Stimulated activated CD4-positive, alpha-beta T cell treated with anti-CD3 and anti-CD28 coated beads, Interleukin-1b, Interleukin-23, amount 100 ng/mL, for 1 hour (primary cell): ENCODE measurements at places on chromosomes 2 and 18.

- DNase-seq: no peak
Observed at GRCh38 chr2:126839796-126840195, 58.9 kb upstream of the TEX51 start.

DNA sequence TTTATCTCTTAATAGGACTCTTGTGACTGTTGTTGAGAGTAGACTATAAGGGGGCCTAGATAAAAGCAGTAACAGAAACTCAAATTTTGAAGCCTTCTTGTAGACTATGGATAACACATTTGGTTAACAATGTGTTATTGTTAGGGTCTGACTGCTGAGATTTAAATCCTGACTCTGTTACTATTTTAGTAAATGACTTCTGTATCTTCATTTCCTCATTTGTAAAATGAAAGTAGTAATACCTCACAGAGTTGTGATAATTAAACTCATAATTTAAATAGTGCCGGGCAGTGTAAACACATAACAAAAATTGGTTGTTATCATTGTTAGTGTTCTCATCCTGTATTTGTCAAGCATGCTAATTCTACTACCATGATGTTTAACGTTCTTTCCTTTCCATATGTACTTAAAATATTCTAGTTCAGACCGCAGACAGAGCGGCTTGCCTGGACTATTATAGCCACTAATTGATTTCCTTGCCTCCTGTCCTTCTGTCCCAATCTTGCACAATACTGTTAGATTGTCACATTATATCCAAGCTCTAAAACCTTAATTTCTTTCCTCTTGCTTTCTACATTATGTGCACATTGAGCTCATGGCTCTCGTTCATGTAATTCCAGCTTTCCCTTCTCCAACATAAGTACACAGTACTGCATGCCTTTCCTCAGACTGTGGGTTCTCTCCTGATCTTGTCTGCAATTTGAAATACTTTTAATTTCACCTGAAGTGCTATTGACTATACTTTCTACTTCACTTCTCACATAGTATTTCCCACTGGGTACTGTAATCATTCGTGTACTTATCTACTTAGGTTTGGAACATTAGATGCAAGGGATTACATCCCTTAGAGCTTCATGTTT lies 48.4 kb downstream of the RBBP8 start:
- DNase-seq: no peak

- no peak for DNase-seq
Observed at GRCh38 chr2:16257322-16258028, 317.1 kb downstream of the MYCN start.

- no peak for DNase-seq
Observed at GRCh38 chr2:134232461-134232860, 21.4 kb upstream of the MGAT5 start.

- DNase-seq: no peak
Observed at GRCh38 chr2:1117569-1117968, 166.9 kb downstream of the SNTG2 start.

GRCh38 chr2:49113046-49113445 lies 41.3 kb downstream of the FSHR start:
- no peak for DNase-seq

DNA sequence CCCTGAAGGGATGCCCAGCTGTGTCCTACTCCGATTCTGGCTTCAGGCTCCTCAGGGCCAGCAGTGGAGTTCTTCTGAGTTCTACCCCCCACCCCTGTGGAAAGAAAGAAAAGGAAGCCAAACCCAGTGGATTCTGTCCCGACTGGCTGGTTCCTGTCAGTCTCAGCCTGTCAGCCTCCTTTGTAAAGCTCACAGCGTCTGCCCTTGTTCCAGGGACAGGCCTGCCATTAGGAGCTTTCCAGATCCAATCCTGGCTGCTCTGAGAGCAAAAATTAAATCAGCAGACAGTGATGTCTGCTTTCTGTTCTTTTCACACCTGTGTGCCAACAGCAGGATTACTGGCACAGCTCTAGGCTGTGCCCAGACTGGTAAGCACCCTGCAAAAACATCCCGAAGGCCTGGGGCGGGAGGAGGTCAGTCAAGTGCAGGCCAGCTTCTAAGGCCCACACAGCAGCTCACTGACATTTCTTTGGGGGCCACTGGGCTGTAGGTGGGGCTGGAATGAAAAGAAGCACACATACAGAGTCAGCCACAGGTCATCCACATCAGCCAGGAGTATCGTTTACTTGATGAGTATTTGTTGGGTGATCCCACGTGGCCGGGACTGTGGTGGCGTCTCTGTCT lies 69.1 kb downstream of the EHD3 start:
- DNase-seq: no peak

DNA sequence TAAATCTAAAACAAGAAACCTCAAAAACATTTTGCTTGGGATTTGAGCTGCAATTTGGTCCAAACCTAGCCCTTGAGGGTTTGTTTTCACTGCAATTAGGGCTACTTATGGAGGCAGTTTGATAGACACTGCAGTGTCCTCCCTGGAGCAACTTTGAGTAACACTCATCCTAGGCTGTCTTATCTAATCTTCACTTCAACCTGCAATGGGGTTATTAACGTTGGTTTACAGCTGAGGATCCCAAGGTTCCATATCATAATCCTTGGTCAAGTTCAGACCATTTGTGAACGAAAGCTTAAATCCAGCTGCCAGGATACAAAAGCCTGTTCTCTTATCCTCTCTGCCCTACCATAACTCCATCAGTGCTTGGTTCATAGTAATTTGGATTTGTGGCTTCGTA lies 2.5 kb downstream of the ANXA4 start:
- DNase-seq: no peak

DNA sequence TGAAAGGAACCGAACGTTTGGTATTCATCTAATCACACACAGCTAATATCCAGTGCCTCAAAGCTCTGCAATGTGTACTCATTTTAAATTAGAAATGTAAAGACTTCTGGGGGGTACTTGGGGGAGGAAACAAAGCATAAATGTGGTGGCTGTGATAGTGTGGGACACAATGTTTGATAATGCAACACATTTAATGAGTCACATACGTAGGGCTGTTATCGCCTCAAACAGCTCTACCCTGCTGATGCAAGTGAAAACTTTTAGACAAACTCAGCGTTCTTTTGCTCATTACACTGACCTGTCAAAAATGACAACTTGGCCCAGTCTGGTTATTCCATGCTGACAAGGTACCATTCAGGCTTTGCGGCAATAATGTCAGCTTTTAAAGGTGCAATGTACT lies 1227.1 kb upstream of the CELF4 start:
- no peak for DNase-seq

GRCh38 chr2:20225294-20226151 lies 593 bp upstream of the SDC1 start:
- DNase-seq: no peak

DNA sequence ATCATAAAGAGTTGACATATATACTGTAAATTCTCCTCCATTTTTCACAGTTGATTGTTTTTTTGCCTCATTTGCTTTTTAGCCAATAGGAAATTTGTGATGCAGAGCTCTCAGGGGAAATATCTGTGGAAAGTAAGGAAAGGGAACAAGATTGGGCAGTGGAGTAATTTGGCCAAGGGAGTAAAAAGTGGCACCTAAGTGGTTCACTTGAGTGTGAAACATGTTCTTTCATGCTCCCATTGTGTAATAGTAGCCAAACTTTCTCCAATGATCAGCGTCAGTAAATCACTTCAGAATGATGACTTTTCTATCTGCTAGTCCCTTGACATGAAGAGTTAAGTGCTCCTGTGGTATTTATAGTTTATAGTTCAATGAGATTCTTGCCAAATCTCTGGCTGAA lies 141.9 kb upstream of the KCNJ3 start:
- no peak for DNase-seq

GRCh38 chr2:106104332-106105062 lies 89.6 kb downstream of the UXS1 start:
- no peak for DNase-seq

- no peak for DNase-seq
Observed at GRCh38 chr2:48207201-48207641, 300.9 kb upstream of the FBXO11 start.

DNA sequence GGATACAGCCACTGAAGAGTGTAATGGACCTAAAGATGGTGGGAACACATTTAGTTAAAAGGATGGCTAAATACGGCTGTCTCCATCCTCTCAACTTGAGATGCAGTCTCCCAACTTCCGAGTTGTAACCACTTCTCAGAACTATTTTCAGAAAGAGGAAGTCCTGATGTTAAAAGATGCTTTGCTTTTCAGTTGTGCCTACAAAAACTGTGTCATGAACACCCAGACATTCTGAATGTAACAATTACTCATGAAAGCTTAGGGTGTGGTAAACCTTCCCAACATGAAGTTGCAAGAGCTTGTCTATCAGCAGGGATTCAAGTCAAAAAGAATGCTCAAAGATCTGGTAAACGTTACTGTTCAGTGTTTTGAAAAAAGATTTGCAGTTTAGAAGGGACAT lies 147.9 kb downstream of the DOCK10 start:
- no peak for DNase-seq

- DNase-seq: no peak
Observed at GRCh38 chr18:3526421-3527354, 76.7 kb downstream of the TGIF1 start.

DNA sequence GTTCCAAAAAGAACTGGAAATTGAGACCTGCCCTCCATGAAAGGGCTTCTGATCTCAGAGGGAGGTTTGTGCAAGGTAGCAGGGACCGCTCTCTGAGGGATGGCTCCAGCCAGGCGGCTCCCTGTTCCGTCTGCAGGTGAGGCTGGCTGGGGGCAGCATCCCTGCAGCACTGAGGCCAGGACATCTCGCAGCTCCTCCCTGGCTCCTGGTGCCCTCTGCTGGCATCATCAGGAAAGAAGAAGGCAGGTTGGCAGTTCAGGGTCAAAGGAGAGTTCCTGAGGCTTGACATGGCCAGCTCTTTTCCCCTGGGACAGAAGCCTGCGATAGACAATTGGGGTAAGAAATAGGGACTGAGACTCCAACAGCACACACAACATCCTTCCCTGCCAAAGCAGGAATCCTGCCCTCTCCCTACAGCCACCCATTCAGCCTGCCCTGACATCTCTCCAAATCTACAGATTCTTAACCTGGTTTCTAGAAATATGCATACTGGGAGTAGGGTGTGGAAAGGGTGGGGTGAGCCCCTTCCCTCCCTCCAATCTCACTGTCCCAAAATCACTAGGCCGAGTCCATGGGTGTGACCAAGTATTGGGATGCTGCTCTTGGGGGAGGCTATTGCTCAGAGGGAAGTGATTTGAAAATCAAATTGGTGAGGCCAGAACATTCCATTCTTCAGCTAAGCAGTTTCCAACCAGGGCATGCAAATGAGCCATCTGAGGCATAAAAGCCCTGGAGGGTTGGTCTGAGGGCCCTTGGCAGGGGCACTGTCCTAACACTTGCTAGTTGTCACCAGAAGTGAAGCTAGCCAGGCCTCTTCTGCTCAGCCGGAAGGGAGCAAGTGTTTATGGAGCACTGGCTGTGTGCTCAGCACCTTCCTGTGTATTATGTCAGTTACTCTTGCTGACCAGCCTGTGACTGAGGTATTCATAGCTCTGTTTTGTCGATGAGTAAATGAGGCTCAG lies 185.4 kb downstream of the TFCP2L1 start:
- no peak for DNase-seq

DNA sequence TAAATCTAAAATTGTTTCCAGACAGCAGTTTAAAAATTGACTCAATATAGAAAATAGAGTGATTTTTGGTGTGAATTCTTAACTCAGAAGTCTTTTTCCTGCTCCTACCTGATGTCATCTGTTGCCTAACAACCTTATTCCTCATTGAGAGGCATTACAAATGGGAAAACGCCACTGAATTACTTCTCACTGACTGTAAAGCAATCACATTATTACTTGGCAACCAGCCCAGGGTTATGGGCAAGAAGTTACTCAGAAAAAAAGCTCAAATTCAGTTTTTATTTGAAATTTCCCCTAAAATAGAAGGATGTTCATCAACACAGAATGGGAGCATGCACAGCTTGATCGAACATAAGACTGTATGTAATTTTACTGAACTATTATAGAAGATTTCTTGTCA lies 201.8 kb upstream of the GULP1 start:
- DNase-seq: no peak

- no peak for DNase-seq
Observed at GRCh38 chr2:174577967-174578589, 19.5 kb downstream of the WIPF1 start.

- no peak for DNase-seq
Observed at GRCh38 chr2:233845301-233846060, 8.9 kb downstream of the HJURP start.

DNA sequence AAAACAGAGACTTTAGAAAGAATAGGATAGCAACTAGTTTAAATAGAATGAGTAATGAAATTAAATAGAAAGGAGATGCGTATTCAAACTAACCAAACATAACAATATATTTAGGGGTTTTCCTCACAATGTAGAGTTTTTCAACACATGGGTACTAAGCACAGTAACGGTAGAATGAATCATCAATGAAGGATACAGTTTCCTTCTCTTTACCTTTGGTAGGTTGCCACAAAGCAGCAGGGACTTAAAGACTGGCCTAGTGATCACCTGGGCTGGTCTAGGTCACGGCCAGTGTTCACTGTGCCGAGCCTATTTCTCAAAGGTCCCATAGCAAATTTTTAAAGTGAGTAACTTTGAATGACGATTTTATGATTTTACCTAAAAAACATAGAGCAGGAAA lies 311.7 kb downstream of the XIRP2 start:
- DNase-seq: no peak

GRCh38 chr2:200791905-200792304 lies 19.8 kb upstream of the BZW1 start:
- DNase-seq: no peak

GRCh38 chr2:233163486-233164103 lies 87.9 kb upstream of the ATG16L1 start:
- no peak for DNase-seq

DNA sequence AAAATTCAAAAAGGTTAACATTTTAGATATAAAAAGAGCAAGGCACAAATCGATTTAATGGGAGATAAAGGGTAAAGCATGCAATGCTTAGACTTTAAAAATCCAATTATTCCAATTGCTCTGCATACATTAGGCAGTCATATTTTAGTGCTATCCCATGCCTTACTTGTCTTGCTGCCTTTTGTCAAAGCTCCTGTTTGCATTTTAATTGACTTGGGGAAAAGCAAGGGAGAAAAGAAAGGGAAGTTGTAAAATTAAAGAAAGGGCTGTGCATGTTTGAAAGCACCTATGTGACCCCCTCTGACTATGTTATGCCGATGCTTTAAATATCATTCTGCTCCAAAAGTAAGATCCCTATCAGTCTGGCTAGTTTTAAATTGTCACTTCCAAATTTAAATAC lies 193.7 kb upstream of the VWC2L start:
- no peak for DNase-seq
